ENCODE measurements at places on chromosomes 5 and 9.

- no peak for DNase-seq
Measured at GRCh38 chr5:133700251-133700650, 87.9 kb upstream of the FSTL4 start.

- DNase-seq = no peak
Measured at GRCh38 chr5:177354711-177355110, 3.0 kb upstream of the RGS14 start.

GRCh38 chr5:146672866-146673265 is 156.9 kb upstream of the GPR151 start:
- DNase-seq = no peak

GRCh38 chr5:1703352-1704050 is 96.1 kb downstream of the MRPL36 start:
- DNase-seq = no peak

DNA sequence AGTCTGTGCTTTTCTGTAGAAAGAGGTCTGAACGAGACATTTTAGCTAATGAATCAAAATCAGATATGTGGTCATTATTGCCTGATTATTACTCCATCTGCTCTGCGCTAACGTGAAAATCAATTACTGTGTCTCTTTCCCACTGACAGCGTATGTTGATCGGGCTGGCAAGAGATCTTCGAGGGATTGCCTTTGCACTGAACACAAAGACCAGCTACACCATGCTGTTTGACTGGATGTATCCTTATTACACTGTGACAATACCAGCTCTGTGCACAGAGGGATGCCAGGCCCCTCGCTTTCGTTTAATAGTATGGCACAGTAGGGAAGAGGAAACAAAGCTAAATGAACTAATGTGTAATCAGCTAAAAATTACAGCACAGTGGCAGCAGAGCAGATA is 103.7 kb upstream of the TLX3 start:
- DNase-seq = no peak

DNA sequence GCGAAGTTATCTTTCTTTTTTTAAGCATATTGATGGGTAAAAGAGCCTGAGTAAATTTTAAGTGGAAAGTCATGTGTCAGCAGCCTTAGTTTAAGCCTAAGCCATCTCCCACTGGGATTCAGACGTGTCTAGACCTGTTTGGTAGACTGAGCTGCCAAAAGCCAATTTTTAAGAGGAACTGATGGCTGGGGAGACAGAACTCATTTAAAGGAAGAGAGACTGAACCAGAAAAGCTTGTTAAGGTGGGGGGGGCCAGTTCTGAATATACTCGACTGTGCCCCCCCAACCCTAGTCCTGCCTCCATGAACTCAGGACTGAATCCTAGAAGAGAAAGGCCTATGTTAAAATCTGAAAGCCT is 58.3 kb upstream of the PLPP1 start:
- no peak for DNase-seq

- DNase-seq = no peak
Measured at GRCh38 chr9:135198586-135199285, 111.3 kb downstream of the OLFM1 start.

GRCh38 chr9:107847978-107848964 is 358.7 kb upstream of the KLF4 start:
- DNase-seq = no peak

- no peak for DNase-seq
Measured at GRCh38 chr9:20683351-20684034, 566 bp upstream of the FOCAD start.

DNA sequence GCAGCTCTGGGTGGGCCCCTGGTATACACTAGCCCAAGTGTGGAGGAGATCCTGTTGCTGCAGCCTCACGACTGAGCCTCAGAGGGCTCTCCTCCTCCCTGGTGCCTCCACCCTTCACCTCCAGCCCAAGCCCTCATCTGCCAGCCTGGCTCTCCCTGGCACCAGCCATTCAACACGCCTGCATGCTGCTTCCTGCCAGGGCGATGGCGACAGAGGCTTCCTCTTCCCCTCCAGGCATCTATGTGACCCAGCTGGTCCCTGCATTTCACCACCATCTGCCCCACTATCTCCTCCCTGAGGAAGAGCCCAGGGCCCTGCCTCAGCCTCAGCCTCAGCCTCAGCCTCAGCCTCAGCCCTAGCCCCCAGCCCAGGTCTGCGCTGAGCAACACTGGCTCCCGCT is 54.8 kb upstream of the ANGPTL2 start:
- DNase-seq = no peak

GRCh38 chr9:103978396-103978795 is 115.7 kb upstream of the SMC2 start:
- DNase-seq = no peak

- no peak for DNase-seq
Measured at GRCh38 chr5:81783401-81783800, 32.5 kb upstream of the SSBP2 start.

GRCh38 chr9:33837138-33837537 is 20.2 kb downstream of the UBE2R2 start:
- no peak for DNase-seq

DNA sequence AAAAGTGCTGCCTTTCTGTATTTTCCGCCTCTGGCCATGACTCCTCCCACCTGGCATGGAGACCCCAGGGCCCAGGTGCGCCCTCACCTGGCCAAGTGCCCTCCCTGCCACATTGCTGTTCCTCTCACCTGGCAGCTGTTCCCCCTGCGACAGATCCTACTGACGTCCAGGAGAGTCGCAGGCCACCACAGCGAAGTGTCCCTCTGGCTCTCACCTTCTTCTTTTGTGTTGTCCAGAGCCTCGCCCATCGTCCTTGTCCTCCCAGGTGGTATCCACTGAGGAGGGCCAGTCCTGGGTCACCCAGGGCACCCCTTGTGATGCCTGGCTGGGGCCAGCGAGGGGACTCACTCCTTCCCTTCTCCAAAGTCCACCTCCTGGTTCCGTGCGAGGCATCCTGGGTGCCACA is 2.6 kb downstream of the NKD2 start:
- peak; percentile 96 for DNase-seq

GRCh38 chr9:37220971-37221370 is 100.6 kb downstream of the ZCCHC7 start:
- no peak for DNase-seq

- DNase-seq = no peak
Measured at GRCh38 chr5:133242221-133242835, 190.5 kb downstream of the HSPA4 start.

DNA sequence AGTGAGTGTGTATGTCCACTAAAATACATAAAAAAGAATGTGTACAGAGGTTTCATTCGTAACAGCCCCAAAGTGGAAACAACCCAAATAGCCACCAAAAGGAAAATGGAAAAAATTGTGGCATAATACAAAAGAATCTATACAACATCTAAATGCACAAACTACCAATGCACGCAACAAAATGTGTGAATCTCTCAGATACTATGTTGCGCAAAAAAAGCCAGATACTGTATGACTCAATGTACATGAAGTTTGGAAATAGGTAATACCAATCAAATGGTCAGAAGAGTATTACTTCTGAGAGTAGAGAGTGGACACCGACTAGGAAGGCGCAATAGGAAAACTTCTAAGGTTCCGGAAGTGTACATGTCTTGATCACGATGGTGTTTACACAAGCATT is 2.4 kb downstream of the XPA start:
- no peak for DNase-seq

- no peak for DNase-seq
Measured at GRCh38 chr9:128088253-128088945, 20.4 kb downstream of the SLC25A25 start.

- no peak for DNase-seq
Measured at GRCh38 chr5:1053391-1054017, 44.9 kb downstream of the NKD2 start.

- no peak for DNase-seq
Measured at GRCh38 chr9:5650356-5651105, 21.6 kb downstream of the RIC1 start.

GRCh38 chr5:180161420-180162303 is 47.3 kb downstream of the RASGEF1C start:
- DNase-seq = no peak

DNA sequence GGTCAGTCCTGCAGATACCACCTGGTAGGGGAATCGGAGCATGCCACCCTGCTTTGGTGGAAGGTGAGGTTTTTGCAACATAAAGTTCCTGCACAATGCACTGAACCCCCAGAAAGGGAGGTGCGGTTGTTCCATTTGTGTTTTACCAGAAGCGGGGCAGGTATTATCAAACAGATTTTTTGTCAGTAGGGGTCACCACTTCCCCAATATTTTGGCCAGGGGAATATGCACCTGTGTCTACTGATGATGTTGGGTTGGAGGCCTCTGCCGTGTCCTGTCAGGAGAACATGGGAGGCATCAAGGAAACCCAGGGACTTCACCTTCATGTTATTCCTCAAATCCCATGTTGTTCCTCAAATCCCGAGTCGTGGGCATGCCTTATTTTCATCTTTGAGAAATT is 438.7 kb downstream of the NTRK2 start:
- no peak for DNase-seq

DNA sequence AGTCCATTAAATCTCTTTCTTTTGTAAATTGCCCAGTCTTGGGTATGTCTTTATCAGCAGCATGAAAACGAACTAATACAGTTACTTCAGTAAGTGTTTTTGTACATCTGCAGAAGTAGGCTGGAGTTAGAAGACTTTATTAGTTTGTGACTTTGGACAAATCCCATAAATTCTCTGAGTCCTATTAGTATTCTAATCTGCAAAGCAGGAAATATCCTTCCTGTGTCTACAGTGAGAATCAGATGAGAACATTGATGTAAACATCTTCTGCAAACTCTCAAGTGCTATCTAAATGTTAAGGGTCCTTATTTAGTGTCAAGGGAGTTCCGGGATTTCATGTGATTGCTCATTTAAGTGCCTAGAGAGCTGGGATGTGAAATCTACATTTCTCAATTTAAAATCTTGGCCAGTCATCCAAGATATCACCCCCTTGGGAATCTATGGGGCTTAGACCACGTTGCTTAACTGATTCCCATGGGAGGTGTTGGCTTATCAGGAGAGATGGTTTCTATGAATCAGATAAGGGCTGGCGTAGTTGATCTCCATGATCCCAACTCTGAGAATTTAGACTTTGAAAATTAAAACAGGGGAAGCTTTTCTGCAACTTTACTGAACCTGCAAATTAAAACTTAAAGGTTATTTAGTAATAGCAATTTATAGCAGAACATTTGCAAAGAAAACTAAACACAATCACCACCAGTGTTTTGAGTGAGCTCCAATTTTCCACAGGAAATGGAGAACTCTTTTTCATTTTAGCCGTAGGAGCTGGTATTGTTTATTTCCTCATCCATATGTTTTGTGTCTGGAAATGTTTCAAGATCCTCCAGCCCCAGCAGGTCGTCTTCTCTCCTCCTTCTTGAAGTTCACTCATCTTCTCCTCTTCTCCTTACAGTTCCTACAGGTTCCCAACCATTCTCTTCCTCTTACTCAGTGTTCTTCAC is 241.6 kb upstream of the CD180 start:
- no peak for DNase-seq

- peak; percentile 74 for DNase-seq
Measured at GRCh38 chr9:127931092-127931881, 710 bp upstream of the PIP5KL1 start.

DNA sequence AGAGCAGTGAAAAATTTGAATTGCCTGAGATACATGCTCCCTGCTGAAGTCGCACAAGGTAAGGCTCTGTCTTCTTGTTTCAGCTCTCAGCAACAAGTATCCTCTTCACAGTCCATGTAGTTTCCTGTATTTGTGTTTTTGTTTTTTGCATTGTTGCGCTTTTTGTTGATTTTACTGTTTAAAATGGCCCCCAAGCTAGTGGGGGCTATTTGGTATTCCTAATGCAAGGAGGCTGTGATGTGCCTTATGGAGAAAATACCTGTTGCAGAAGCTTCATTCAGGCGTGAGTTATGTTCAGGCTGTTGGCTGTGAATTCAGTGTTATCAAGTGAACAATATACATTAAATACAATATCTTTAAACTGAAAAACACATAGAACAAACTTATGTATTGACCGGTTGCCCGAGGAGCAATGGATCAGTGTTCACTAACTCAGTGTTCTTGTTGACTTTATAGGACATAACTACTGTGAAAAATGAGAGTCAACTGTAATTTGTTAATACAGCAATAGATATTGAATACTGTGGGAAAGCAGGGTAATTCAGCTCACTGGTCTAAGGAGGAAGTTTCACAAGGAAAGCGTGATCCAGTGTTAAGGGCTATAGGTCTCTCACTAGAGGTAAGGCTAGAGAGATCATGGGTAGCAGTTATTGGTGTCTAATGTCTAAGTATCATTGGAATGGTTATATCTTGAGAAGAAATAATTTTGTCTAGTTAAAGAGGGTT is 150.5 kb downstream of the GCNT1 start:
- DNase-seq = no peak

DNA sequence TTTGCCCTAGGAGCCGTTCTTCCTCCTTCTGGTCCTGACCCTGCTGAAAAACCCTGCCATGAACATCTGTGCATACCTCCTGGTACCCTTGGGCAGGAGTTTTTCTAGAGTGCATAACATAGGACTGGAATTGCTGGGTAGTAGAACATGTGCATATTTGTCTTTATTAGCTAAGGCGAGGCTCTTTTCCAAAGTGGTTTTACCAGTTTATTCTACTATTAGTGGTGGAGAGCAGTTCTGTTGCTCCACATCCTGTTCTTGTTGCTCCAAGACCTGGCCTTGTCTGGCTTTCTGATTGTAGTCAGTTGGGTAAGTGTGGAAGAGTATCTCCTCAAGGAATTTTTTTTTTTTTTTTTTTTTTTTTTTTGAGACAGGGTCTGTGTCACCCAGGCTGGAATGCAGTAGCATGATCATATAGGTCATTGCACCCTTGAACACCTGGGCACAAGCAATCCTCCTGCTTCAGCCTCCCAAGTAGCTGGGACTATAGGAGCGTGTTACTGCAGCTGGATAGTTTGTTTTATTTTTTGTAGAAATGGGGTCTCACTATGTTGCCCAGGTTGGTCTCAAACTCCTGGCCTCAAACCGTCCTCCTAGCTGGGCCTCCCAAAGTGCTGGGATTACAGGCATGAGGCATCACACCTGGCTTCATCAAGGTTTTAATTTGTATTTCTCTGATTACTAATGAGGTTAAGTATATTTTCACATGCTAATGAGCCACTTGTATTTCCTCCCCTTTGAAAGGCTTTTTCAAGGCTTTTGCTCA is 85.2 kb downstream of the SPRY4 start:
- no peak for DNase-seq

DNA sequence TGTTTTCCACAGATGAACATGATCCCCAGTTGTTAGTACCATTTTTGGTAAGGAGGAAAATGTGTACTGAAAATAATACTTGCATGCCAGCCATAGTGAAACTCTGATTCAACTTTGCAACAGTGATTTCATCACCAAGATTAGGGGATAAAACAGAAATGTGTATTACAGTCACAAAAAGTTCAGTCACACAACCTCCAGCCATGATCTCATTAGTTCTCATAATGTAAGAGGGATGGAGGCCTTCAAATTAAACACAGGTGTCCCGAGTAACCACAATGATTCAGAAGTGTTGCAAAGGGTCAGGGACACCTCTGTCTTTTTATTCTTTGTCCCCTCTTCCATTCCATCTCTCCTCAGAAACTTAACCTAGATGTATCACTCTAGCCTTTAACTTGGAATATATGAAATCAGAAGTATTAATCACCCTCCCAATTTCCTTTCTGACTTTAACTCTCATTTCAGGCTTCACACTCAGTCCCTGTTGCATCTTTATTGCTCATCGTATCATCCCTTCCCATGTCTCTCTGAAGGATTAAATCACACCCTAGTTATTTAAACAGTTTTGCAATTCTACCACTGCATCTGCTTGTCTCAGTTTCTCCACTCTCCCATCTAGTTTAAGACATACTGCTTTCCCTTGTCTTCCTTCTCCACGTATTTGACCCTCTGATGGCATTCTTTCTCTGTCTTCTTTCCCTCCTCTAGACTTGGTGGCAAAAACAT is 291.2 kb downstream of the ADAMTS6 start:
- DNase-seq = no peak

Measured in HuH-7.5 (cell line).